Head of caudate nucleus (tissue), 42 donors: ENCODE measurements at places on chromosomes 5 and 9.

- no peak for DNase-seq
Measured at GRCh38 chr5:173707392-173707791, 90.9 kb upstream of the BOD1 start.

DNA sequence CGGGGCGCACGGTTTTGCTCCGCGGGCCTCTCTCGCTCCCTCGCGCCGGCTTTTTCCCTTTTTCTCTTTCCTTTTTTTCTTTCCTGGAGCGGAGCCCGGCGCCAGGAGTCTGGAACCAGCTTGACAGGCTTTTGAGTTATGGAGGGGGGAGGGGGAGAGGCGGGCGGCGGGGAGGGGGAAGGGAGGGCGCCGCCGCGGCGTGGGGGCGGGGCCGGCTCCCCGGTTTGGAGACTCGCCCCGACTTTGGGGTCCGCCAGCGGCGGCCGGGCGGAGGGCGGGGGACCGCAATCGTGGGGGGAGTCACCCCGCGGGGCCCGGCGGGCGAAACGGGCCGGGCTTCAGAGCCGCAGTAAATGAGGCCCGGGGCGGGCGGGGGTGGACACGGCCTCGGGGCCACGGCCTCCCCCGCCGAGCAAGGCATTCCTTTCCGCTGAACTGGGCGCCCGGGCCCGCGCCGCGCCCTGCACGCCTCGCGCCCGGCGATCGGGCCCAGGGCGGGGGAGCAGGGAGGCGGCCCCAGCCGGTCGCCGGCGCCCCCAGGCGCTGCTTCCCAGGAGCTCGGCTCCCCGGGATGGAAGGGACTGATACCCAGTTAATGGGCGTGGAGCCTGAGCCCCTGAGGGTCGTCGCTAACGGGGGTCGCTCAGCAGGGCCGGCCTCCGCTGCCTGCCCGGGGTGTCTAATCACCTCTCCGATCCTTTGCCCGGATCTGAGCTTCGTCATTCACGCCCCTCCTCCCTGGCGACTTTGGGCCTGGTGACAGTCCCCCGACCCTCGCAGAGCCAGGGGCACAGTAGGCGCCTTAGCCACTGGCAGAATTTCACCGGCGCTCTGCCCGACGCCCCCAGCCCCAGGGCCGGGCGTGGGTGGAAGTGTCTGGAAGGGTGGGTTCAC, 138.1 kb downstream of the C9orf50 start:
- DNase-seq: peak; percentile 72

DNA sequence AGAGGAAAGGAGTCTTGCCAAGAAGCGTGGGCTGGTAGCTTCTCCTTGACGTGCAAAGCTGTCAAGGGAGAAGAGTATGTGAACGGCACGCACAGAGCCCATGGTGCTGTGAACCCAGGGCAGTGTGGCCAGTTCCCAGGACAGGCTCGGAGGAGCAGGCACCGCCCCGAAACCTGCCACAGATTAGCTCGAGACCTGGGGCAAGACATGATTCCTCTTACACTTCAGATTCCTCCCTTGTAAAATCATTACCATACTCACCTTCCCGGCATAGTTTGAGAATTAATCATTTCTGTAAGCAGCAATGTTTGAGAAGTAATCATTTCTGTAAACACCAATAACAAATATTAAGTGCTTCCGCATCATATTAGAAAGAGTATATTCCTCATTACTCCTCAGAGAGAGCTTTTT, 19.9 kb downstream of the GOLM1 start:
- peak; percentile 21 for DNase-seq

DNA sequence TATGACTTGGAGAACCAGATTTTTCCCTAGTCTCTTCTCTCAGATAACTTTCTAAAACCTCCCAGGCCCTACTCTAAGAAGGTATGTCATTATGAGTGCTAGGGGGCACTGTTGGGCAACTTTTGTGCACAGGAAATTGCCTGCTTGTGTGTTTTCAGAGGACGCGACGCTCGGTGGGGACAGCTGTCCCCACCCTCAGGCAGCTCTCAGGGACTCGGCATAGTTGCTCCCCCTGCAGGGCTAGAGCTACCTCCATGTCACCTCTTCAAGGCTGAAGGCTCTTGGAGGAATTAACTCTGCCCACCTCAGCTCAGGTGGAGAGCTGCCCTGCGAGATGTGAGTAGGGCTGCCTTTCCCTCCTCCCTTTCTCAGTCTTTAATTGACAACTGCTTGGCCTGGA, 10.2 kb upstream of the TIFAB start:
- peak; percentile 71 for DNase-seq

GRCh38 chr5:142621227-142621626, 64.7 kb downstream of the FGF1 start:
- no peak for DNase-seq

DNA sequence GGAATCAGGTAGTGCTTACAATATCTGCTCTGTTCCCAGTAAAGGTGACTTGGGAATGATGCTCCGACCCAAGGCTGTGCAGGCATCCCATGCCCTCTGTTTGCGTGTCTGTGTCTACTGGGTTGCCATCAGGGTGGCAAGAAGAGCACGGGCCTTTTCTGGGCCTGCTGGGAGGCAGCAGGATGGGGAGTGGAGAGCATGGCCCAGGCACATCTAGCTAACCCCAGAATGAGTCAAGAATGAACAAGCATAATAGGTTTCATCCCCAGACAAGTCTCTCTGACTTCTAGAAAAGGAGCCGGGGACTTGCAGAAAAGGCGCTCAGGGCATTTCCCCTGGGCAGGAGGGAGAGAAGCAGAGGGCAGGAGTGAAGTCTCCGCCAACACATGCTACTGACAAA, 260.4 kb downstream of the IRX1 start:
- DNase-seq: no peak

- no peak for DNase-seq
Measured at GRCh38 chr9:92954049-92954861, 6.9 kb downstream of the FGD3 start.

DNA sequence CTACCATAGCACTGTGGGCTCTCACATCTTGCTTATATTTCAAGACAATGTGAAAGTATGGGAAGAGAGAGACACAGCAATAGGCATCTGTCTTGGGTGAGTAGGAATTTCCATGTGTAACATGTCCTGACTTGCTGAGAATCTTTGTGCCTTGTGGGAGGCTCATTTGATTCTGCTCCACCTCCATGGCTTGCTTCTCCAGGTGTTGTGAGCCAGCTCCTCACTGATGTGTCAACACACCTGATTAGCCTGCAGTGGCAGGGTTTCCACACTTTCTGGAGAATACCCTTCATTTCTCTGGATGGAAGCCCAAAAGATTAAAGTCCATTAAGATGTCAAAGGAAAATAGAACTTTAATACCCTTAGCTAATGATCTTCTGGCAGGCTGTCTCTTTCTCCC, 613.6 kb downstream of the ZNF608 start:
- DNase-seq: no peak

GRCh38 chr9:969310-970150, 6.9 kb upstream of the DMRT3 start:
- no peak for DNase-seq

DNA sequence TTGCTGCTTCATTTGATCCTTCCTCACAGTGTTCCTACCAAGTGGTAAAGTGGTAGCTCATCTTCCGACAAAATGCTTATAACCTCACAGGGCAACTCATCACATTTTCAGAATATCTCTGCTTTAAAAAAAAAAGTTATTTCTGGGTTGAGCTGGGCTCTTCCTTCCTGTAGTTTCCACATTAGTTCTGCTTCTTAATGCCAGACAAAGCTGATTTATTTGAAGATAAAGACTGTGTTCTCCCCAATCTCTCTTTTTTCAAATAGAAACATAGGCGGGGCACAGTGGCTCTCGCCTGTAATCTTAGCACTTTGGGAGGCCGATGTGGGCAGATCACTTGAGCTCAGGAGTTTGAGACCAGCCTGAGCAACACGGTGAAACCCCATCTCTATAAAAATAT, 273.1 kb downstream of the ACTL7B start:
- no peak for DNase-seq
